ENCODE measurements at places on chromosomes 4 and X.

DNA sequence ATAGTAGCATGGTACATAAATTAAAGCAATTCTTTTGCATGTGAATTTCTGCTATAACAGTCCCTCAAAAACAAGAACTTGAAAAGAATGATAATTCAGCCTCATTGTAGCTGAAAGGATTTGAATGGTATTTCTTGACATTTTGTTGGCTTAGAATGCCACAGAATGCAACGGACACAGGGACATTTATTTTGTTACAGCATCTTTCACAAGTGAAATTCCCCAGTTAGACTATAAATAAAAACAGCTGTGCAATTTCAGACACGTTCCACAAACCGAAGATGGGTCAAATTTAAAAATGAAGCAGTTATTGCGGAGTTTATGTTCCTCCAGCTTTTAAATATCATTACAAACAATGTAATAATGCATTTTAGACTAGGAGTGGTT is 82.8 kb upstream of the AMELX start:
- DNase-seq: no peak

DNA sequence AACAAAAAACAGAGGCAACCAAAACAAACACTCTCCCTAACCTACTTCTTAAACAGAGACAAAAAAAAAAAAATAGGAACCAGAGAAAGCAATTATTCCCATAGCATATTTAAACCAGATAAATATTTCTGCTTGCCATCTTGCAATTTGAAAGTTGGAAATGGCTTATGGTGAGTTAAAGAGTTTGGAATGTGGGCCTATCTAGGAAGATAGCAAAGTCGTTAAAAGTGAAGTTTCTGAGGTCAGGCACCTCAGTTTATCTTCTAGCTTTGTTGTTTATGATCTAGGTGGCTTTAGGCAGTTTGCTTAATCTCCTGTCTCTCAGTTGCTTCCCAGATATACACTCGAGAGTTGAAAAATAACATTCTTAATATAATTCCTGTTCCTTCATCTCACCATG is 284.2 kb downstream of the KCNIP4 start:
- DNase-seq: no peak

GRCh38 chr4:84573385-84574068 is 9.4 kb upstream of the CDS1 start:
- no peak for DNase-seq

- no peak for DNase-seq
Observed at GRCh38 chr4:151429957-151430570, 21.1 kb downstream of the FHIP1A start.

- peak; percentile 97 for DNase-seq
Observed at GRCh38 chr4:76305971-76306881, at the start of gene STBD1. STBD1 (plus strand) TSS chr4:76306733; CDS start chr4:76306770, 37 bp downstream.

DNA sequence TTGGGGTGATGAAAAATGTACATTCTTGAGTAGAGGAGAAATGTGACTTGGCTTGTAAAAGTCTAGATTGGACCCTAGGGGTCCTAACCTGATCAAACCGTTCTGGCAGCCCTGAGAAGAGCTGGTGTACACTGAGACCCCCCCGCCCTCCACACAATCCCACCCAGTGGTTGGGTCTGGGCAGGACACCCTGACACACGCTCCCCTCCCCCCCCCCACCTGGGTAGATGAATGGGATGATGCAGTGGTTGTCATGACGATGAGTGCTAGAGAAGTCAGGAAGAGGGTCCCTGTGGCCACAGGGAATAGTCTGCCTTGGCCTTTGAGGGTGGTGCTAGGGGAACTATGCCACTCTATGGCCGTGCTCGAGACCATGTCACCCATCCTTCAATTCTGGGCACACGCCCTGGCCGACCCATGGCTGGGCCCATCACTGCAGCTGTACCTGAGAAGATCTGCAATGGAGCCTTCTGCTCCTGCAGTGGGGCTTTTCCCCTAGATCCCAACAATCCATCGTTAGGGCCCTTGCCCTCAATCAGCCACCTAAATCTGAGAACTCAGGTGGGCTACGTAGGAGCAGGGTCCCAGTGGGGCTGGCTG is 4.4 kb downstream of the CDK16 start:
- no peak for DNase-seq

DNA sequence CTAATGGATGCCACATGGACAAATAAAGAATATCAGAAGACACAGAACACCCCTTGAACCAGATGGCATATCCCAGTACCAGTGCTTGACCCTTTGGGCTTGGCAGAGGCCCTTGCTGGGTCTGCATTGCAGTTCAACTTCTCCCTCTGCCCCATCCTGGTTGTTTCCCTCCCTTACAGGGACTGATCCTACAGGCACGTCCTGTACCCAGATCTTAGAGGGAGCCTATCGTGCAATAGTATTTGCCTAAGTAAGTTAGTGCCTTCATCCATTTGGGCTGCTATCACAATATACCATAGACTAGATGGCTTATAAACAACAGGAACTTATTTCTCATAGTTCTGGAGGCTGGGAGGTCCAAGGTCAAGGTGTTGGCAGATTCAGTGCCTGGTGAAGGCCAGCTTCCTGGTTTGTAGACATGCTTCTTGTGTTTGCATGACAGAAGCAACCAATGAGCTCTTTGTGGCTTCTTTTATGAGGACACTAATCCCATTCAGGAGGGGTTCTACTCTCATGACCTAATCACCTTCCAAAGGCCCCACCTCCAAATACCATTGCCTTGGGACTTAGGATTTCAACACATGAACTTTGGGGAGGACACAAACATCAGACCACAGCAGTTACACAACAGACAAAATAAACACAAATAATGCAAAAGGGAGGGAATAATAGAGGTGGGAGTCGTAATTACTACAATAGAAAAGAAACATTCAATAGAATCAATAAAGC is 146.5 kb upstream of the MSX1 start:
- DNase-seq: no peak

DNA sequence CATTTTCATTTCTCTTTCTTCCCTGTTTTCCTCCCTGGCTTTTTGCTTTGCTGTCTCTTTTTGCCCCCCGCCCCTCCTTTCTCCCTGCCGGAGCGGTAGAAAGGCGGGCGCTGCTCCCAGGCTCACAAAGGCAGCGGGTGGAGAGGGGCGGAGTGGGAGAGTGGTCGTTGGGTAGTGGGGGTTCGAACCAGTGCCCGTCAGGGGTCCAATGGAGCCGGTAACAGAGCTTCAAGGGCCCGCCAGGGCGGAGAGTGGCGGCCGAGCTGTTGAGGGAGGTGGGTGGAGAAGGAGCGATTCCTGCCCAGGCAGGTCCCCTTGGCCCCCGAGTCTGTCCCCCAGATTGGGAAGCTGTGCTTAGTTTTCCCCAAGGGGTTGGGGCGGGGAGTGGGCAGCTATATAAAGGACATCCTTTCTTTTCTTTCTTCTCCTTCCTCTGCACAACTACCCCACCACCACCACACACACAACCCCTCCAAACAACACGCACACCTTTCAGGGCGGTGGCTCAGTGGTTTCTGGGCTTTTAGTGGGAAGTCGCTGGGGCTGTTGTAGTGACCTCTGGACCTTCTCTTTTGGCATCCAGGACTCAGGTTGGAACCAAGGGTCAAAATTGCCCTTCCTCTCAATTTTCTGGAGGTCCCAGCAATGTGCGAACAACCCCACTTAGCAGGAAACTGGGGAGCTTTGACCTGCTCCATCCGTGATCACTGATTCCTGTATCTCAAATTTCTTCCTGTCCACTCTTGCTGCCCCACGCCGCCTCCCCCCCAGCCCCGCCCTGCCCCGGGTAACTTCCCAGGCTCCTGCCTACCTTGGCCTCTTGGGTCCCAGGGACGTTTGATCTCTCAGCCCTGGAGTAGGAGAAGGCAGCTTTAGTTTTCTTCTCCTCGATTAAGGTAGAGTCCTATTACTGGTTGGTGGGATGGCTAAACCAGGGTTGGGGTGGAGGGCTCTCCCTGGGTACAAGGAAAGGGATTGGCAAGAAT is 1.9 kb downstream of the EFNB1 start:
- DNase-seq: no peak

GRCh38 chrX:56314334-56314733 is 82.2 kb downstream of the KLF8 start:
- no peak for DNase-seq

DNA sequence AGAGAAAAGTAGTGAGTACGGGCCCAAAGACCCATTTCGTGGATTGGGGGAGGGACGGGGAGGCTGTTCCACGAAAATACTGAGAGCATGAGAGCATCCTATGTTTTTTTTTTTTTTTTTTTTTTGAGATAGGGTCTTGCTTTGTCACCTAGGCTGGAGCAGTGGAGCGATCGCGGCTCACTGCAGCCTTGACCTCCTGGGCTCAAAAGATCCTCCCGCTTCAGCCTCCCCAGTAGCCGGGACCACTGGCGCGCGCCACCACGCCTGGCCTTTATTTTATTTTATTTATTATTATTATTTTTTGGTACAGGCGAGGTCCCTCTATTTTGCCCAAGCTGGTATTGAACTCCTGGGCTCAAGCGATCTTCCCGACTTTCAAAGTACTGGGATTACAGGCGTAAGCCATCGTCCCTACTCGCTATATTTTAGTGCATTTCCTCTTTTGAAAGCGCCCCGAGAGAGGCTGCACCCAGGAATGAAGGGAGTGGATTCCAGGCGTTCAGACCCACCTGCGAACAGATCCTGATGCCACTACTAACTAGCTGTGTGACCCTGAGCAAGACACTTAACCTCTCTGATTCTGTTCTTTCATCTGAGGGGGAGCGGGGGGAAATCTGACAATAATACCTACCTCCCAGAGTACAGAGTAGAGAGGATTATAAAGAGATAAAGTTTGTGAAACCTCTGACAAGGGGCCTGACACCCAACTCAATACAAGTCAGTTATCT is 5.4 kb upstream of the MSX1 start:
- no peak for DNase-seq

GRCh38 chr4:120055162-120055561 is 11.5 kb downstream of the MAD2L1 start:
- DNase-seq: no peak

DNA sequence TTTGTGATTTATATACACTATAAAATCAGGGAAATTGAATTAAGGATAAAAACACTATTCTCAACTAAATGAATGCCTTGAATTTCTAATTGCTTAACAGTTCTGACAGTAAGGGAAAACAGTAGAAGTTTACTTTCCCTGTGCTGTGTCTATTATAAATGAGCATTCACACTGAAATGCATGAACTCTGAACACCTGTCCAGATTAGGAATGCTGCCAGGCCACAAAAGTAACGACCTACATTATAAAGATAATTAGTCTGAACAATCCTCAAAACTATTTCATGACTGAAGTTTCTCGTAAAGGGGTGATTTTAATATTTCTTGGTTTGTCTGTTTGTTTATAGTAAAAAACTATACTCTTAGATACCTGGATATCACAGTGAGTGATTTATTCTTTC is 2.0 kb downstream of the NDST3 start:
- DNase-seq: no peak

DNA sequence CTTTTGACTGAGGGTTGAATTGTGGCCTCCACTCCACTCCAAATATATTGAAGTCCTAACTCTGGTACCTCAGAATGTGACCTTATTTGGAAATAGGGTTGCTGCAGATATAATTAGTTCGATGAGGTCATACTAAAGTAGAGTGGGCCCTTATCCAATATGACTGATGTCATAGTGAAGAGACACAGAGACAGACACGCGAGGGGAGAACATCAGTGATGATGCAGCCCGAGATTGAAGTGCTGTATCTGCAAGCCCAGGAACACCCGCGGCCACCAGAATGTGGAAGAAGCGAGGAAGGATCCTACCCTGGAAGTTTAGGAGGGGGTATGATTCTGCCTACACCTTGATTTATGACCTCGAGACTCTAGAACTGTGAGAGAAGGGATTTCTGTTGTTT is 279.0 kb downstream of the ANKRD50 start:
- DNase-seq: no peak

GRCh38 chrX:24799565-24799964 is 105.8 kb downstream of the POLA1 start:
- no peak for DNase-seq

GRCh38 chr4:153755186-153755585 is 4.6 kb downstream of the RNF175 start:
- no peak for DNase-seq

DNA sequence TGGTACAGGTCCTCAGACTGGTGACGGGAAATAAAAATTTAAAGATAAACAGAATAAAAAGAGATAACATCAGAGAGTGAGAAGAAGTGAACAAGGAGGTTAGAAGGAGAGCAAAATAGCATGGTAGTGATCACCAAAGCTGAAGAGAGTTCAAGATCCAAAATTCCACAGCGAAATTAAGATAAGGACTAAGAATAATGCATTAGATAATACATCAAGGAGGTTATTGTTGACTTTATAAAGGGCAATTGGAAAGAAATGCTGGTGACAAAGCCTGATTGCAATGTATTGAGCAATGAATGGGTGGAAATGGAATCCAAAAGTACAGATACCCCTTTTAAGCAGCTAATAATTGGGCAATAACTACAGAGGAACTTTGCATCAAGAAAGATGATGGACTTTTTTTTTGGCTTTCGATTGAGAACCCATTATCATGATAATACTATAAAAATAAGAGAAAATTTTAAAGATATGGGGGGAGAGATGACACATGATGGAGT is 101.6 kb upstream of the MAP9 start:
- DNase-seq: no peak

DNA sequence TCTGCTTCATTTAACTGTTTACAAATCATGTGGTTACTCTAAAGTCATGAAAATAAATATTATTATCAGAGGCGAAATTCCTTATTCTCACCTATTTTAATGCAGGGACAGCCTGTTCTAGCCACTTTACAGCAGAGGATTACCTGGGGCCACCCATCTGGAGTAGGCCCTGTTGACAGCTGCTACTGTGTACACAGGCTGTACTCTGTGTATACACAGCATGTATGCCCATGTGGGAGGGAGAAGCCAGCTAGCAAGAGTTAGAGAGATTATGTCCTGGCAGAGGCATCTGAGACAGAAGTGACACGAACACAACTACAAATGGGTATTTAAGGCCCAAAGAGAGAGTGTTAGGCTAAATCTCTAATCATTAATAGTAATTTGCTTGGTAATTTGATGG is 62.1 kb downstream of the GPRIN3 start:
- no peak for DNase-seq

- no peak for DNase-seq
Observed at GRCh38 chr4:98468709-98469108, 189.7 kb downstream of the TSPAN5 start.

GRCh38 chr4:141464366-141464765 is 172.0 kb upstream of the IL15 start:
- no peak for DNase-seq

- peak; percentile 8 for DNase-seq
Observed at GRCh38 chr4:1375761-1376322, 28.8 kb downstream of the UVSSA start.

- no peak for DNase-seq
Observed at GRCh38 chr4:174626342-174627008, 104.2 kb upstream of the HPGD start.

- DNase-seq: no peak
Observed at GRCh38 chr4:19514276-19515070, 737.2 kb upstream of the SLIT2 start.

DNA sequence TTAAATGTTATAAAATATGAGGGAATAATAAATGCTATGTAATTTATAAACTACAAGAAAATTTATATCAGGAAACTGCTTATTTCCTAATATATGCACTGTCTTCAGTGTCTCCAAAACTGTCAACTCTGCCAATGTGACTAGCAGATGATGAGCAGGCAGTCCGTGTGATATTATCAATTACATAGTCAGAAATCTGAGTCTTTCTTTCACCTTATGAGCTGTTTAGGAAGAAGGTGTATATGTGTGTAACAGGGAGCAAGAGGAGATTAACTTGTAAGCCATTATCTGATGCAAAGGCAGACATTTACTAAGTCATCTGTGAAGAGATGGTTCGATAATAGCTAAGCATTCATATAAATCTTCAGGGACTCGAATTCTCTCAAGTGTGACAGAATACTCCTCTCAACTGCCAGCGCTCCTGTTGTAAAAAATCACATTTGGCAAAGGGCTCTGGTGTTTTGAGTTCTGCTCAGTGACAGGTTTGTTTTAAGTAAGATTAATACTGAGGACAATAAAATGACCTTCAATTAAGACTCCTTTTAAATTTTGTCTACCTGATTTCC is 79.7 kb downstream of the SNCA start:
- no peak for DNase-seq
